ENCODE measurements at places on chromosomes 5 and 9. TPM values are rescaled to one million over a fixed set of nuclear protein-coding genes. Genes with fewer than 3 reads are reported as not detected.

The EPB41L4A gene
- total RNA-seq, result 16.2 TPM

DNA sequence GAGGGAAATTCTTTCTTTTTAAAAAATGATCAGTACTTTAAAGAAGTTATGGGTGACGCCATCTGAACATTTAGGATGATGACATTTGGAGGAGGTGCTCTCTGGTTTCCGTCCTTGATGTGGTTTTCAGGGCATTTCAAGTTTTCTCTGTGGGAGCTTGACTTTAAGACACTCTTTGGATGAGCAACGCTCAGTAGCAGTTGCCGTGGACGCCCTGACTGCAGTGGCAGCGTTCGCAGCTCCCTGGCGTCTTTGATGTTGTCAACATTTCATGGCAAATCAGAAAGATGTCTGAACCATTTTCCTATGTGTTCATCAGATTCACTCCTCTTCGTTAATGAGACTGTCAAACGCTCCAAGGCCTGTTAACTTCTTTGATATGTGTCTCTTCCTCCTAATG lies 86.1 kb downstream of the ZNF354C start:
- no peak for DNase-seq
- H3K4me3 ChIP-seq, result no peak overlapping the region
- no peaks in the 10 kb centered on the region for H3K36me3 ChIP-seq
- no peak overlapping the region for H3K27ac ChIP-seq
- H3K27me3 ChIP-seq, result no peaks in the 10 kb centered on the region

GRCh38 chr5:68246802-68247201 lies 31.2 kb downstream of the PIK3R1 start:
- no peak for DNase-seq
- no peak overlapping the region for H3K4me3 ChIP-seq
- H3K27ac ChIP-seq, result no peak overlapping the region
- no peaks in the 10 kb centered on the region for H3K36me3 ChIP-seq

The RALGDS gene
- total RNA-seq, result 64.6 TPM

The NEUROG1 gene
- not detected for total RNA-seq

DNA sequence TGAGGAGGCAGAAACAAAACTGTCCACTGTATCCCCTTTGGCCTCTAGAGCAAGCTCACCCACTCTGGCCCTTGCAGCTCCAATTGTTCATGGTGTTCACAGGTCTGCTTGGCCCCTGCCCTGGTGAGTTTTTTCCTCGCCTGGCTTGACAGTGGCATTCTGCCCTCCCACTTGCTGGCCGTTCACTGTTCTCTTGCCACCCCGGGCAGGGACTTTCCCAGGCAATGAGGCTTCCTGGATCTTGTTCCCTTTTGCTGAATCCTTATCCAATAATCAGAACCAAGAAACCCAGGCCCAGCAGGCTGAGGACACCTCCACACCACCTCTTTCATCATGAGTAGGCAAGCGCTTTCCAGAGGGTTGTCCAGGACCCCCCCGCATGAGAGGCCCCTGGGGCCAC lies 31.2 kb downstream of the ZNF618 start:
- no peaks in the 10 kb centered on the region for H3K27me3 ChIP-seq
- peaks cover 52% of the 10 kb centered on the region for H3K4me1 ChIP-seq
- no peak overlapping the region for H3K4me3 ChIP-seq
- peak overlapping the region; percentile 43 for H3K27ac ChIP-seq
- no peak for DNase-seq
